AML-193 (cell line): ENCODE measurements at places on chromosomes 3 and 15.

DNA sequence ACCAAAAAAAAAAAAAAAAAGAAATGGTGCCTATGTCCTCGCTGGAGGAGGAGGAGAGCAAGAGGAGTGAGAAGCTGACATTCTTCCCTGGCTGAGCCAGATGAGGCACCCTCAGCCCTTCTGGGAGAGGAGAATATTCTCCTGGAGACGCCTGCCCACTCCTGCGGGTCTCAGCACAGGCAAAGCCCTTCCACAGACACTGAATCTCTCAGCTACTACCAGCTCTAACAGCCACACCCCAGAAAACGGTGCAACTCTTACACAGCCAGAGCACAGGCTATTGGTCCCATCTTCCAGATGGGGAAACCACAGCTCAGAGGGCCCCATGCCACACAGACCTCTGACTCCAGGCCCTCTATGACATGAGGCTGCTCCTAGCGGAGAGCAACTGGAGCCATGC lies 5.7 kb downstream of the RASL12 start:
- no peak for DNase-seq

- peak; percentile 28 for DNase-seq
Measured at GRCh38 chr3:11236588-11237461, 35.4 kb upstream of the ATG7 start.

GRCh38 chr15:82093774-82094211 lies 48.0 kb upstream of the MEX3B start:
- no peak for DNase-seq

DNA sequence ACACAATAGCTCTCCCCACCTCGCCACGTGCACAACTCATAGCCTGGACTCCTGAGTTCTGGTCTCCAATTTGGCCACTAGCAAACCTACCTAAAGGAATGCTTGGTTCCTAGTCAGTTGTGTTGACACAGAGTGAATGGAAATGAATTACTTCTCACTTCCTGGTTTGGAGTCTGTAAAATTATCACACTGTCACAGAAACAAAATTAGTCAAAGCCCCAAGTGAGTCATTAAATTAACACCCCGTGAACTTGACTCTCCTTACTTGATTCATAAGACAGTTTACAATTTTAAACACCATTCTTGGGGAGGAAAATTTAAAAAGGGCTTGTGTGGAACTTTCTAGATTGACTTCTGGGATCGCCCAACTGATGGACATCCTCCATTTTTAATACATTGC lies 276.2 kb upstream of the CTNNB1 start:
- DNase-seq, result no peak

DNA sequence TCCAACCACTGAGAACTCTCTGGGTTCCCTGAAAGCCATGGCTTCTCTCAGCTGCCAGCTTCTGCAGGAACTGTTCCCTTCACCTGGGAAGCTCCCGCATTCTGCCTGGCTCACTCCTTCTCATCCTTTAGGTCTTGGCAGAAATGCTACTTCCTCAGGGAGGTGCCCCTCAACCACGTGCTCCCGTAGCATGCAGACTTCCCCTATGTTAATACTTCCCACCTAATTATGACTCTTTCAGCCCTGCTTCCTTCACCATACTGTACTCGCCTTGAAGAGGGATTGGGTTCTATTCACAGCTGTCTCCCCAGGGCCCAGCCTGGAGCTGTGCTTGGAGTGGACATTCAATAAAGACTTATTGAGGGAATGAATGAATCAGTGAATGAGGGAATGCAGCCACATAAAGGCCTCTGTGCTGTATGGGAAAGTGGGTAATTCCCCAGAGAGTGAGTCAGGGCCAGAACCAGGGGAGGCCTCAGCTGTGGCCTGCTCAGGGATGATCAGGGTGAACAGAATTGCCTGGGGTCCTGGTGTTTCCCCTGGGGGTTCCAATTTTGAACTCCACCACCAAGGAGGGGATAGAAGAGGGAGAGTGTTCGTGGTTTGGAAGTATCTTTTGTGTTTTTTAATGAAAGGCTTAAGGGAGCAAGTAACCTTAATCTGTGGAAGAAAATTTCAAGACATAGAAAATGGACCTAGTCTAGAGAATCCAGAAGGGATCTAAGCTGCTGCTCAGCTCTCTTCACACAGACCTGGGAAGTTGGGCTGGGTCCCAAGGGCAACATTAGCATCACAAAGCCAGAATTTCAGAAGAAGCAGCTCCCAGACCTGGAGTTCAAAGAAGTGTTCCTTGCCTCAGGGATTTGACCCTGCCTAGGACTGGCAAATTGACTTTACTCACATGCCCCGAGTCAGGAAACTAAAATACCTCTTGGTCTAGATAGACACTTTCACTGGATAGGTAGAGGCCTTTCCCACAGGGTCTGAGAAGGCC lies 14.6 kb upstream of the FAM107A start:
- no peak for DNase-seq

- DNase-seq, result no peak
Measured at GRCh38 chr3:138950006-138950644, 3.1 kb downstream of the FOXL2NB start.

DNA sequence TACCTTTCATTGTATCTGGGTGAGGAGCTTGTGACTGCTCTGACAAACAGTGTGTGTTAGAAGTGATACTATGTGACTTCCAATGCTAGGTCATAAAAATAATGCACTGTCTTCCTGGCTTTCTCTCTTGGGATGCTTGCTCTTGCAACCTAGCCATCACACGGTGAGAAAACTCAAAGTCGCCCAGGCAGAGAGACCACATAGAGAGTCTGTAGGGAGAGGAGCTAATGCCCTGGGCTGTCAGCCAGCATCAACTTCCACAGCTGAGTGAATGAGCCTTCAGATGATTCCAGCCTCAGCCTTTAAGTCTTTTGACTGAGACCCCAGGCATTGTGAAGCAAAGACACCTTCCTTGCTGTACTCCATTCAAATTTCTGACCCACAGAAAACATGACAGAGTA lies 220.6 kb upstream of the SGO1 start:
- DNase-seq, result no peak

DNA sequence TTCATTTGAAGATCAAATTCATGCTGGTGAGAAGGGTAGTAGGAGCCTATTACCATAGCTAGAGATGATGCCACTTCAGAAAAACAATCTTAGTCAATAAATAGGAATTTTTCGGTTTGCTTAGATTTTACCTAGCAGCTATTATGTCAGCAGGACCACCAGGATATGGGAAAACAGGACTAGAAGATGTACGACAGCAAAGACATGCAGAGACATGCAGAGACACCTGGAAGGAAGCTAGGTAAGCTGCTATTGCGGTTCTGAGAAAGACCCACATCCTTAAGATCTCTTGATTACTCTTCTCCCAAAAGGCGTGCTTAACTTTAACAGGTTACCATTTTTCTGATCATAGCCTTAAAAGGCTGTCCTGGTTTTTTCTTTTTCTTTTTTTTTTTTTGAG lies 64.8 kb upstream of the THSD4 start:
- no peak for DNase-seq

DNA sequence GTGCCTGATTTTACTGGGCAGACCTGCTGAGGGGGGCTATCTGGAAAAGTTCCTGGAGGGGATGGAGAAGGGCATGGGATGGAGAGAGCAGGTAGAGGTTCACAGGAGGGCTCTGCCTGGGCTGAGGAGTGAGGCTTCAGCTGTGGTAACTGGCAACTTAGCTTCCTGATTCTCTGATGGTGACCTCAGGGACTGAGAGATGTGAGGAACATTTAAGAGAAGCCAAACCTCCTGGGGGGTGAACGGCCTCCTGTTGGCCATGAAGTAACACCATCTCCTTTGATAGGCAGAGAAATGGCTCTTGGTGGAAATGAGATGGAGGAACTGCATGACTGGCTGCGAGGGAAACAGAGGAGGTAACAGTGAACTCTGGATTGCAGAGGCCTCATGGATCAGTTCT lies 97.3 kb upstream of the ROPN1 start:
- no peak for DNase-seq

DNA sequence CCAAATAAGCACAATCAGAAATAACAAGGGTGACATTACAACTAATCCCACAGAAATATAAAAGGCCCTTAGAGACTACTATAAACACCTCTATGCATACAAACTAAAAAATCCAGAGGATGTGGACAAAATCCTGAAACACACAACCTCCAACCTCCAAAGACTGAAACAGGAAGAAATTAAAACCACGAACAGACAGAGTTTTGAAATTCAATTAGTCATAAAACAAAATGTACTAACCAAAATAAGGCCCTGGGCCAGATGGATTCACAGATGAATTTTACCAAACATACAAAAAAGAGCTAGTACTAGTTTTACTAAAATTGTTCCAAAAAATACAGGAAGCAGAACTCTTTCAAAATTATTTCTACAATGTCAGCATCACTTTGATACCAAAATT lies 1043.6 kb downstream of the DIPK2A start:
- DNase-seq, result no peak

- DNase-seq, result peak; percentile 15
Measured at GRCh38 chr15:63870487-63871209, 36.9 kb upstream of the HERC1 start.

DNA sequence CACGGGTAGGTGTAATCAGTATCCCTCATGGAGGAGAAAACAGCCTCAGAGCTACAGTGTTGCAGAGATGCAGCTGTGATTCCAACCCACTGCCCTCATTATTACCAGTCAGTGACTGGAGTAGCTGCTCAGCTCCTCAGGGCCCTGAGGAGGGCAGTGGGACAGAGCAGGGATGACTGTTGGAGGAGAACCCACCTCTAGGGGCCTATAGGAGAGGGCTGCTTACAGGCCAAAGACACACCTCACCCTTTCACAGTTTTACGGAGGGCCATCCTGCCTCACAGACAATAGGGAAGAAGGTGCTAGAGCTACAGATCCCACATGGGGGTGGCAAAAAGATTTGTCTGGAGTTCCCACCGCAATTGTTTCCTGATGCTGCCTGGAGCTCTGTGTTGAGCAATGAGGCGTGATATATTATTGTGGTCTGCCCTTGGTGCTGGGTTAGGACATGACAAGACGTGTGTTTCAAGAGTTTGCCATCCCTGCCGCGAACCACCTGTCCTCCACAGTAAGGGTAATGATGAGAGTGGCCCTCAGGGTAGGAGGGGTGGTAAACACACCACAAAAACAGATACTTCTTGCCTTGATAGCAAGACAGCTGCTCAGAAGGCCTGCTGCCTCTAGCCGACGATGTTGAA lies 140.5 kb upstream of the TPM1 start:
- DNase-seq, result no peak

- no peak for DNase-seq
Measured at GRCh38 chr15:90619468-90619867, 89.7 kb downstream of the CRTC3 start.
